ENCODE measurements at places on chromosomes 11 and 22.

- no peak for DNase-seq
Measured at GRCh38 chr11:75996523-75997442, 181.8 kb downstream of the UVRAG start.

- DNase-seq: peak; percentile 66
Measured at GRCh38 chr22:43343262-43343669, at the start of gene SCUBE1. TSS of gene SCUBE1 (minus strand) at chr22:43343372. CDS start at chr22:43343261, 111 bp downstream.

- DNase-seq: peak; percentile 59
Measured at GRCh38 chr22:41619979-41620588, 759 bp downstream of the DESI1 start.

DNA sequence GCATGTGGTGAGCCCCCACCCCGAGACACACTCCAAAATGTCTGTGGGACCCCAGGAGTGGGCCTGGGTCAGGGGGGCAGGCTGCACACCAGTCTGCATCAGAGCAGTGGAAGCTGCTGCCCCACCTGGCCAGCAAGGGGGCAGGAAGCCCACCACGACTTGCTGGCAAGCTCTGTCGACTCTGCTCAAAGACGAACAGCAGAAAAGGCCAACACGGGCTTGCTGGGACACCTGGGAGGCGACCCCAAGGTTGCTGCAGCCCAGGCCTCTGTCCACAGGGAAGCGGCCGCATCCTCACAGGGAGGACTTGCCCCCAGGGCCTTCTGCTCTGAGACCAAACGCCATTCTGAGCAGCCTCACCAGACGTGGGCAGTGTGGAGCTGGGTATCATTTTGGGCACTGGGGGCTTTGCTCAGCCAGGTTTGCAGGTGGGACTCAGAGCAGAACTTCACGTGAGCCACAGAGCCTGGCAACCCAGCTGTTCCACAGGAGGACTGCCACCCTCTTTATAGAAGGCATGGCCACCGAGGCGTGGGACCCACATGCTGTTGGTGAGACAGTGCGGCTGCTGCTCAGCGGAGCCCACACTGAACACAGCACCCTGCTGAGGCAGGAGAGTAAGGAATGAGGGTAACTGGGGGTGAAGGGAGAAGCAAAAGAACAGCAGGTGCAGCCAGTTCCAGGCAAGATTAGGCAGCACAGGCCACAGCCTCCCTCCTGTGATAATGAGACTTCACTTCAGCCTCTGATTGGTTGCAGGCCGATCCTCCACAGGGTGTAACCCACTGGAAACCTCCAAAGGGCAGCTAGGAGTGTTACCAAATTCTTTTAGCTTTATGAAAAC lies 11.0 kb downstream of the IL17REL start:
- DNase-seq: no peak

GRCh38 chr11:12871241-12871640 lies 137.9 kb upstream of the RASSF10 start:
- no peak for DNase-seq

DNA sequence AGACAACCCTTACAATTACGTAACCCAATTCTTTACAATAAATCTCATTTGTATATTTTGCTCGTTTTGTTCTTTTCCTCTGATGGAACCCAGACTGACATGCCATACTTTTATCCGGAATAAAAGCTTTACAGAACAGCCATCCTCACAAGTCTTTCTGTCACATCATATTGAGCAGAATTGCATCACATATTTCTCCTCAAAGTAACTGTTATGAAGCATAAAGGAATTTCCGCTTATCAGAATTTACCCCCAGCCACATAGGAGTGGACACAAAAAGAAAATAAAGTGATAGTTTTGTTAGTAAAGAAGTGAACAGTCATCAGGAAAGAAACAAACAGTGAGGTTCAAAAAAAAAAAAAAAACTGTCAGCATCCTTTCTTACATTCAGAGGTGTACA lies 539.5 kb upstream of the LUZP2 start:
- no peak for DNase-seq

DNA sequence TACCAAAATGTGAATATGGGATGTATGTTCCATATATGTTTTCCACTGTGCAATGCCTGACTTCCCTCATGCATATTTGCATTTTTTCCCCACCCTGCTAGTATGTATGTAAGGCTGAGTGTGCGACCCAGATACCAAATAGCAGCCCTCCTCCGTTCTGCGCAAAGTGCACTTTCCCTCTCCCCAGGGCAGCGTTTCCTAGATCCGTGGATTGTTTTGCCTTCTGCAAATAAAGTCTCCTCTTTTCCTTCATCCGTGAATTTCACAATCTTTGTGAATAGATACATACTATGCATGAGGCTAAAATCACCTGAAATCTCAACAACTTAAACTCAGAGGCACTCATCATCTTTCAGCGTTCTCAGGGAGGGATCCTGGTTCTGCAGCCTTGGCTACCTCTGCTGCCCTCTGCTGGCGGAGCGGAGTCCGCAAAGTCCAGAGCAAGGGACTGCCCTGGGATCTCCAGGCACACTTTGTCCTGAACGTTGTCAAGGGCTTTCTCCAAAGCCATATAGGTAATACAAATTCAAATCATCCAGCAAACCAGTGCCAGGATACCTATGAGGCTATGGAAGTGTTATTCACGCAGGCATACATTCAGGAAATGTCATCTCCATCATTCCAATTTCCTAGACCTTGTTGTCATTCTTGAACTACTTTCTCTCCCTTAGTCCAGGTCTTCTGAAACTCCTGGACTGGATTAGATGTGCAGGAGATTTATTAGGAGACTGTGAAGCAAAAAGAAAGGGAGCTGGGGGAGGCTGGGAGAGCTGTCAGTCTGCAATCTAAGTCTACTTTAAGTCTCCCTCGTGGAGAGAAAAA lies 53.1 kb downstream of the CNTF start:
- peak; percentile 68 for DNase-seq

DNA sequence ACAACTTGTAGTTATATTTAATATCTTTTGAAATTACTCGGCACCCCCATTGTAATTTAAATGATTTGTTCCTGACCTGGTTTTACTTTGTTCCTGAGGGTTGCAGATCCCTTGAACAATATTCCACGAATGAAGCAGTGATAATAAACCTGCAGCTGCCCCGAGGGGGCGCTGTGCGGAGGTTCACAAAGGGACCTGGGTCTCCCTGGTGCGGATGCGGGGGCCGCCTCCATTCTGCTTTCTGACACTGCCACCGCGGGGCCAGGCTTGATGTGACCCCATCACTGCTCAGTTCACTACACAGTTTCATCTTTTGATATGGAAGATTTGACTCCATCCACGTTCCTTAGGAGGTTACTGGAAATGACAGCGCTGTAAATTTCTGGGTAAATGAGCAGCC lies 62.9 kb upstream of the PRODH start:
- no peak for DNase-seq

DNA sequence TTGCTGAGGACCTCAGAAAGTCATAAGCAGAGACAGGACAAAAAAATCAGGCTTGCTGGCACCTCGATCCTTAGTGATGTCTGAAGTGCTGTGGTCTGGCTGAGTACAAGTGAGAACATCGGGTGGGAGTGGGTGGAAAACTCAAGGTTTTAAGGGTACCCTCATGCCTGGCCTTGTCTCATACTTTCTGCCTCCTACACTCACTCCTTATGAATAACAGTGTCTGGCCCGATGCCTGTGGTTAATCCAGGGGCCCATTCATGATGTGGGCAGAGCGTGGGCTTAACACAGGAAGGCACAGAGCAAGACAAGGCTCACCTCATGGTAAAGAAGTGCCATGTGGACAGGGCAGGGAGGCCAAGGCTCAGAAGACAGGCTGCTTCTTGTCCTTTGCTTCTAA lies 11.0 kb upstream of the UCP3 start:
- no peak for DNase-seq

DNA sequence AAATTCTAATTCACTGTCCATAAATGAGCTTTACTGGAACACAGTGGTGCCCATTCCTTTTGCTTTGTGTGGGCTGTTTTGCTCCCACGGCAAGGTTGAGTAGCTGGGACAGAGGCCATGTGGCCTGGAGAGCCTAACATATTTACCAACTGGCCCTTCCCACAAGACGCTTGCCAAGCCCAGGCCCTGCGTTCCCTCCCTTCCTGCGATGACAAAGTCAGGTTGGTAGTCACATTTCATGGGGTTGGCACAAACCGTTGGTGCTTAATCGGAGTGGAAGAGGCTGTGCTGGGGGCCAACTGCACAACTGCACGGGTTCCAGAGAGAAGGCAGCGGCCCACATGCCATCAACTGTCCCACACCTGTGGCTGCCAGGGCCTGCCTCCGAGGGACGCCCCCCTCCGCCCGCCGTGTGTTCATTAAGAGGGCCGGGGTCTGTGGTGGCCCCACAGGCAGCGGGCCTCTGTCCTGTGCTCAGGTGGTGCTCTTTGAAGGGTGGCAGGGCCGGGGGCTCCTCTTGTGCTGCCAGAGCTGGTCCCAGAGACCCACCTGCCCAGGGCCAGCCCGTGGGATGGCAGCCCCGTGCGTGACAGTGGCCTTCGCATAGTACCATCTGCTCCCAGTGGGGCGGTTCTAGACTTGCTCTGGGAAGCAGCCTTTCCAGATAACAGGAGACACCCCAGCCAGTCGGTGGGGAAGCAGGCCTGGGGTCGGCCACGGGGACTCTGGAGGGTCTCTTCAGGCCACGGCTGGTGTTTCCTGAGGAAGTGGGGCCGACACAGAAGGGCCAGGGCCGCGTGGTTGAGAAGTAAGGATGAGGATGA lies 81.5 kb upstream of the CLDN5 start:
- no peak for DNase-seq

- no peak for DNase-seq
Measured at GRCh38 chr11:74717221-74717969, 13.8 kb downstream of the CHRDL2 start.

DNA sequence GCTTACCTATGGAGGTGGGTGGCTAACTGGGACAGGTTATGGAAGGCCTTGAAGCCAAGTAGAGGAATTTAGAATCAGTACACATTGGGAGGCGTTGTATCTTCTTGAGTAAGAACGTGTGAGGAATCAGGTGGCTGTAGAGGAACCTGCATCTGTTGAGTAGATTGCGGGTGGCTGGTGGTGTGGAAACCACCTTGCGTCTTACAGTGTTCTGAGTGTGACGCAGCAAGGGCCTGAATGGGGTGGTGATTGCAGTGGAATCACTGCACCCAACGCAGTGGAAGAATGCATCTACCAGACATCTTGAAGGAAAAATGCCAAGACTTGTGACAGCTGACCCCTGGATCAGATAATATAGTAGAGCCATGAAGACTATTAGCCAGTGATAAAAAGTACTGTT lies 110.8 kb upstream of the NNMT start:
- no peak for DNase-seq

GRCh38 chr22:50262460-50262911 lies 1.0 kb upstream of the MAPK12 start:
- DNase-seq: no peak

DNA sequence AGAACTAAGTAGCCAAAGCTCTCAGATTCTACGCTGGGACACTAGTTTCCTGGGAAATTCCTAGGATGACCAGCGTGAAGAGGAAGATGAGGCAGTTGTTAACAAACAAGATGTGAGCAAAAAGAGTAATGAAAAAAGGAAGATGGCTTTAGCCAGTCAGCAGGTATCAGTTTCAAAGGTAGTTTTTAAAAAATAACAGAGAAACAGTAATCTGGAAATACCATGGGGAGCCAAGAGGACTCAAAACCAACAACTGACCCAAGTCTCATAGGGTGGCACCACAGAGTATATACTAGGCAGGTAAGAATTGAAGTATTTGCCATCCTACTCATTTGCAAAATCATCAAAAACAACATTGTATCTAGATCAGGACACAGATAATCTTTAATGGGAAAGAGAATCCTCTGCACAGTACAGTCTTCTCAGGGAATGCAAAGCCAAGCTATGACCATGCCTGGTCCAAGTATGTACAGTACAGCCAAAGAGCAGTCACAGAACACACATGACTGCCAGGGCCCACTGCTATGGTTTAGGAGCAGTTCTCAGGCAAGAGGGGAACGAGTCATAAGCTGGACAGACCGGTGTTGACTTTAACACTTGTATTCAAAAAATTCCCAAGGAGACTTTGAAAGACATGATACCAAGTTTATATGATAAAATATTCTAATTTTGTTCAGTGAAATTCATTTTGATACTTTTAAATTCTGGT lies 20.6 kb downstream of the MSANTD4 start:
- DNase-seq: no peak

DNA sequence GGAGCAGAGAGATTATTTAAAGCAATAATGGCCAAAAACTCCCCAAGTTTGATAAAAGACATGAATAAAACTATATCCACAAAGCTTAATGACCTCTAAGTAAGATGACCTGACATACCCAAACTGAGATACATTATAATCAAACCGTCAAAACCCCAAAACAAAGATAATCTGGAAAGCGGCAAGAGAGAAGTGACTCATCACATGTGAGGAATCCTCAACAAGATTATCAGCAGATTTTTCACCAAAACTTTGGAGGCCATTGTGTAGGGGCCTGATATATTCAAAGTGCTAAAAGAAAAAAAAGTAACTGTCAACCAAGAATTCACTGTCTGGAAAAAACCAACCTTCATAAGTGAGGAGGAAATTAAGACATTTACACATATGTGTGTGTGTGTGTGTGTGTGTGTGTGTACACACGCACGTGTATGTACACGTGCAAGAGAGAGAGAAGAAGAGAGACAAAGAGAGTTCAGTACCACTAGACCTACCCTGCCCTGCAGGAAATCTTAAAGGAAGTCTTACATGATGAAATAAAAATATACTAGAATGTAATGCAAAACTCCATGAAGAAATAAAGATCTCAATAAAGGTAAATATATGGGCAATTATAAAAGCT lies 752.4 kb downstream of the NELL1 start:
- DNase-seq: no peak
